Tibial artery (tissue), 4 donors: ENCODE measurements at places on chromosomes 16 and 17.

GRCh38 chr17:57099165-57099564 lies 14.1 kb downstream of the AKAP1 start:
- H3K36me3 ChIP-seq, result no peaks in the 10 kb centered on the region
- H3K4me1 ChIP-seq, result peaks cover 94% of the 10 kb centered on the region
- peak overlapping the region; percentile 92 for H3K27ac ChIP-seq
- no peak overlapping the region for H3K4me3 ChIP-seq
- H3K27me3 ChIP-seq, result no peaks in the 10 kb centered on the region

DNA sequence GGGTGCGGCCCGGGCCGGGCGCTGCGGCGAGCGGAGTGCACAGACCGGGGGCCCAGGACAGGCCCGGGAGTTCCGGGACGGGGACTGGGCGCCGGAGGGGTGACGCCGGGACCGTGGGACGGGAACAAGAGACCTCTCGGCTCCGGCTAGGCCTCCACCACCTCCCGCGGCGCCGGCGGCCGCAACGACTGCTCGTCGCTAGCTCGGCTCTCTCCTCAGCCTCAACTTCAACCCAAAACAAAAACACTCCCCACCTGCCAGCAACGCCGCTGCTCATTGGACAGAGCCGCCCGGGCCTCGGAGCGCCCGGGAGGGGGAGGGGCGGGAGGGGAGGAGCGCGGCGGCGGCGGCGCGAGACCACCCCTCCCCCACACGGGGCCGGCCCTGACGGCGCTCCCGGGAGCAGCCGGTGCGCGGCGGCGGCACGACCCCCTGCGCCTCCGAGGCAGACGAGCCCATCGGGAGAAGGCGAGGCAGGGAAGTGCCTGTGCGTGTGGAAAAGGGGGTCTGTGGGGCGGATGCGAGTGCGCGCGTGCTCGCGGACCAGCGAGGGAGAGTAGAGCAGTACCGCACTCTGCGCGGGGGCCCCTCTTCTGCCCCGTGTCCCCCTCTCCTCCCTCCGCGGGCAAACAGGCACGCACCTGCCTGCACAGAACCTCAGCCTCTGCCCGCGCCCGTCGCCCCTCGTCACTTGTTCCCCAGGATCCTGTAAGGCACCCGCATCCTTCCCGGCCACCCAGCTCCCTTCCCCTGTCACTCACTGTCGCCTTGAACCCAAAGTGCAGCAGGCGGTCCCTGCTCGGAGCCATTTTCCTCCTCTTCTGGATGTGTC lies at the start of gene FBXL20:
Gene FBXL20 (minus strand): TSS at position 215 of the 832 bp plus-strand sequence. CDS start 224 bp downstream, outside the sequence.
- H3K4me3 ChIP-seq, result peak within 1 kb of the TSS; percentile 85
- DNase-seq, result peak; percentile 96
- no peaks in the 10 kb centered on the region for H3K36me3 ChIP-seq
- peak within 1 kb of the TSS; percentile 90 for H3K27ac ChIP-seq
- H3K27me3 ChIP-seq, result no peaks in the 10 kb centered on the region

- H3K27me3 ChIP-seq, result no peaks in the 10 kb centered on the region
- no peak overlapping the region for H3K27ac ChIP-seq
- no peak for DNase-seq
- peaks cover 84% of the 10 kb centered on the region for H3K36me3 ChIP-seq
Observed at GRCh38 chr17:45284176-45285140, 22.6 kb upstream of the SPATA32 start.

DNA sequence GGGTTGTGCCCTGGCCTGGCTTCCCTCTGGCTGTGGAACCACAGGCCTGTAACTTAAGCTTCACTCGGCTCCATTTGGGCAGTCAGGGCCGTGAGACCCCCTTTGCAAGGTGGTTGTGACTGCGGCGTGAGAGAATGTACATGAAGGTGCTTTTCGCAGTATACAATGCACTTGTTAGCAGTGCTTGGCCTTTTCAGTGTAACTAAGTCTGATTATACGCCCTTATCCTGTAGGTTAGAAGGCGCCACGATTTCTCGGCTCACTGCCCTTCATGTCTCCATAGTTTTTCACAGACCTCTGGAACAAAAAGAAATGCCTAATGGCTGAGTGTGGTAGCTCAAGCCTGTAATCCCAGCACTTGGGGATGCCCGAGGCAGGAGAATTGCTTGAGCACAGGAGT lies 13.3 kb downstream of the SAP30BP start:
- DNase-seq, result no peak
- H3K4me3 ChIP-seq, result no peak overlapping the region
- no peak overlapping the region for H3K27ac ChIP-seq
- H3K27me3 ChIP-seq, result no peaks in the 10 kb centered on the region

GRCh38 chr17:74130276-74130675 lies 73.2 kb upstream of the RPL38 start:
- peak; percentile 32 for DNase-seq
- no peaks in the 10 kb centered on the region for H3K36me3 ChIP-seq
- no peak overlapping the region for H3K27ac ChIP-seq
- H3K27me3 ChIP-seq, result peaks cover 28% of the 10 kb centered on the region

GRCh38 chr17:47076171-47076570 lies 97.1 kb upstream of the RPRML start:
- DNase-seq, result no peak
- no peaks in the 10 kb centered on the region for H3K27me3 ChIP-seq
- no peaks in the 10 kb centered on the region for H3K4me1 ChIP-seq

DNA sequence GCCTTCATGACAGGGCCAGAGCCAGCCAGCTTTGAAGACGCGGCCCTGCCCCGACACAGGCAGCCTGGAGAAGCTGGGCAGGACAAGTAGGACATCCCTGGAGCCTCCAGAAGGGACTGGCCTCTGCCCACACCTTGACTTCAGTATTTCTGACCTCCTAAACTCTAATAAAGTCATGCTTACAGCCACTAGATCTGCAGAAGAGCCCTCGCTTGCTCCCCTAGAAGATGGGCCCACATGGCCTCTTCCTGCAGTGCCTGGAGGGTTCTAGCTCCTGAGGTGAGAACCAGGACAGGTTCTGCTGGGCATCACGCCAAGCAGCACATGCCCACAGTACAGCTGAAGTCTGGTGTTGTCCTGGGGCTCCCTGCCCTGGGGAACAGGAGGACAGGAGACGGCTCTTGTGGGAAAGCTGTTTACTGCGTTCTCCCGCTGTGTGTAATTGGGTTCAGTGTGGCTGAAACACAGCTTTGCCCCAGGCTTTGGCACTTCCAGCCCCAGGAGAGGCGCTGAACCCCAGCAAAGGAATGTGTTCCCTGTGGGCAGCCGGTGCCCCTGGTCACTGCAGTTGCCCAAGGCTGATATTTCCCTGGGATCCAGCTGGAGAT lies 2.6 kb downstream of the APRT start:
- no peak for DNase-seq
- peaks cover 40% of the 10 kb centered on the region for H3K4me1 ChIP-seq
- H3K4me3 ChIP-seq, result no peak overlapping the region
- H3K36me3 ChIP-seq, result peaks cover 13% of the 10 kb centered on the region

GRCh38 chr16:74775255-74775654 lies 635 bp upstream of the FA2H start:
- DNase-seq, result no peak
- H3K27me3 ChIP-seq, result peaks cover 45% of the 10 kb centered on the region
- H3K36me3 ChIP-seq, result no peaks in the 10 kb centered on the region
- H3K27ac ChIP-seq, result no peak overlapping the region
- H3K4me1 ChIP-seq, result peaks cover 13% of the 10 kb centered on the region

DNA sequence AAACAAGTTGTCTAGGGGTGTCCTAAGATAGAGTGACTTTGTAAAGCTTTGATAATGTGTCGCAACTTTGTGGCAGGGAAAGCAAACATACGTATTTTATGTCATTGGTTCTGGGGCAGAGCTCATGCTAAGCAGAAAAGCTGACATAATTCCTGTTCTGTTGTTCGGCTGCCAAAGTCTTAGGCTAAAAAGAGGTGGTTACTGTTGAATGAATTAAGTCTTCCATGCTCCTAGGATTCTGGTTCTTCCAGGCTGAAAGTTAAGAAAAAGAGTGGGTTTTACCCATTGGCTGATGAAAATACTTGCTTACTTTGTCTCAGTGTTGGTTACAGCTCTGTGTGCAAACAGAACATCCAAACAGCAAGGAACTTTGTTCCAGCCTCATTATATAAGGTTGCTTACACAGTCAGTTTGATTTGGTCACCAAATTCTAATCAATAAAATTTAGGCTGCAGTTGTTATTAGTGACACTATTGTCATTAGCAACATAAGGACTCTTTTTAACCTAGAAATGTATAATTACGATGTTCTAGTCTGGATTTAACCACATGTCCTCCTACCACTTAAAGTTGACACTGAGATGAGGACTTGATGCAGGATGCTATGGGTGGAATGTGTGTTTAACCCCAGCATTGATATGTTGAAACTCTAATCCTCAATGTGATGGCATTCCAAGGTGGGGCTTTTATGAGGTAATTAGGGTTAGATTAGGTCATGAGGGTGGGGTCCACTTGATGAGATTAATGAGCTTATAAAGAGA lies 114.0 kb upstream of the GOT2 start:
- H3K36me3 ChIP-seq, result no peaks in the 10 kb centered on the region
- DNase-seq, result no peak
- no peak overlapping the region for H3K4me3 ChIP-seq
- H3K4me1 ChIP-seq, result no peaks in the 10 kb centered on the region

DNA sequence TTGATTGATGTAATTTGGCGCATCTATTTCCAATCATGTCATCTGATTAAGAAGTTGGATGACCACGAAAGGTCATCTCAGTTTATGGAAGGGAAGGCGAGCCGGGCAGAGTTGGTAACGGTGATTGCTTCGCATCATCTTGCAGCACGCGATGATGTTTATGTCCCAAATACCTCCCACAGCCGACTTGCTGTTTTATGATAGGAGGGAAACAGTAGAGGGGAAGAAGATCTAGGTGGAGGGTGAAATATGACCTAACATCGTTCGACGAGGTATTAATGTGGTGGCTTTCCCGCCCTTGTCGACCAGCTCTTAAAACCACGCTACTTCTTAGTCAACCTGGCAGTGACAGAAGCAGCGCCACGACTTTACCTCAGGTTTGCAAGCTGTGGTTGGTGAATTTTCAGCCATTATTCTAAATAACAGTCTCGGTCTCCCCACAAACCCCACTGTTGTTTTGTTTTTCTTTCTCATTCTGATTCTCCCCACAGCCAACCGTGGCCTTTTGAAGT lies 805 bp upstream of the TANC2 start:
- H3K4me3 ChIP-seq, result peak overlapping the region; percentile 77
- peak overlapping the region; percentile 66 for H3K27ac ChIP-seq
- DNase-seq, result no peak
- H3K27me3 ChIP-seq, result no peaks in the 10 kb centered on the region

DNA sequence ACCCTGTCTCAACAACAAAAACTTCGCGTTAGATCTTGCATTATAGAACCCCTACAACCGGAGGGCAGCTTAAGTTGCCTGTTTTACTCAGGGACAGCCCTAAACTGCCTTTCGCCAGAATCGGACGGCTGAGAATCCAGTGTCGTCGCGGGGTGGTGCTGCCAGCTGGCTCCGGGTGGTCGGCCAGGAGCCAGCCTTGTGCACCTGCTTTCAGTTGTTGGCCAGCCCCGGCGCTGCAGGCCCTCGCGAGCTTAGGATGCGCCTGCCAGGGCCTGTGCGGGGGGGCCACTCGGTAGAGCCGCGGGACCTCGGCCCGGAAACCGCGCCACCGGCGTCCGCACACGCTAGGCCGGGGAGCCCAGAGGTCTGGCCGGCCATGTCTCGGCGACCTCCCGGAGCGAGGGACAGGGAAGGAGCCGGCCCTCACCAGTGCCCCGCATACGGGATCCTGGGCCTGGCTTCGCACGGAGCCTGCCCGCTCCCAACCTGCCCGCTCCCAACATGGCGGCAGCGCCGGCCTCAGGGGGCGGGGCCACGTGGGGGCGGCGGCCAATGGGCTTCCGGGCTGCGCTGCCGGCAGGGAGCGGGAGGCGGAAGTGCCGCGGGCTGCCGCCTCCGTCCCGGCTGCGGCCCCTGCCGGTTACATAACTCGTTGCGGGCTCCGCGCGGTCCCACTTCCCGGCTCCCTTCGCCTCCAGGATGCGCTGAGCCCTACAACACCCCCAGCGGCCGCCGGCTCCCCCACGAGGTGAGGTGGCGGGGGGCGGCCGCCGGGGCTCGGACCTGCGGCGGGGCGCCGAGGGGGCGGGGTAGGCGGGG lies 14.2 kb downstream of the NAA60 start:
- peak overlapping the region; percentile 93 for H3K4me3 ChIP-seq
- H3K4me1 ChIP-seq, result peaks cover 45% of the 10 kb centered on the region
- no peaks in the 10 kb centered on the region for H3K27me3 ChIP-seq
- H3K36me3 ChIP-seq, result no peaks in the 10 kb centered on the region
- DNase-seq, result peak; percentile 76

GRCh38 chr17:10429421-10430045 lies 7.8 kb upstream of the MYH8 start:
- no peaks in the 10 kb centered on the region for H3K36me3 ChIP-seq
- no peak overlapping the region for H3K4me3 ChIP-seq
- H3K4me1 ChIP-seq, result no peaks in the 10 kb centered on the region
- H3K27me3 ChIP-seq, result no peaks in the 10 kb centered on the region

GRCh38 chr16:81210807-81211206 lies 27.7 kb upstream of the BCO1 start:
- no peaks in the 10 kb centered on the region for H3K27me3 ChIP-seq
- no peak overlapping the region for H3K4me3 ChIP-seq
- H3K27ac ChIP-seq, result no peak overlapping the region
- H3K36me3 ChIP-seq, result no peaks in the 10 kb centered on the region
- no peak for DNase-seq

- H3K27ac ChIP-seq, result peak overlapping the region; percentile 87
- H3K4me1 ChIP-seq, result no peaks in the 10 kb centered on the region
- H3K4me3 ChIP-seq, result no peak overlapping the region
- no peak for DNase-seq
Observed at GRCh38 chr17:78039581-78039980, 81.1 kb downstream of the TNRC6C start.
